Lower leg skin (tissue), 4 donors: ENCODE measurements at places on chromosomes 4 and X. TPM values are rescaled to one million over a fixed set of nuclear protein-coding genes. Genes with fewer than 3 reads are reported as not detected.

- DNase-seq: no peak
These were observed 22.1 kb downstream of the TMEM131L start for GRCh38 chr4:153488006-153488891.

SUPT20HL2 gene
- total RNA-seq: not detected

P2RY4 gene
- 4.2 TPM for total RNA-seq

- DNase-seq: no peak
These were observed 166.2 kb downstream of the ATP10D start for GRCh38 chr4:47651231-47651630.
